Mesendoderm (in vitro differentiated cells): ENCODE measurements at places on chromosomes 5 and 9.

- DNase-seq: no peak
These were observed 108.7 kb downstream of the TRIM32 start for GRCh38 chr9:116795821-116796220.

DNA sequence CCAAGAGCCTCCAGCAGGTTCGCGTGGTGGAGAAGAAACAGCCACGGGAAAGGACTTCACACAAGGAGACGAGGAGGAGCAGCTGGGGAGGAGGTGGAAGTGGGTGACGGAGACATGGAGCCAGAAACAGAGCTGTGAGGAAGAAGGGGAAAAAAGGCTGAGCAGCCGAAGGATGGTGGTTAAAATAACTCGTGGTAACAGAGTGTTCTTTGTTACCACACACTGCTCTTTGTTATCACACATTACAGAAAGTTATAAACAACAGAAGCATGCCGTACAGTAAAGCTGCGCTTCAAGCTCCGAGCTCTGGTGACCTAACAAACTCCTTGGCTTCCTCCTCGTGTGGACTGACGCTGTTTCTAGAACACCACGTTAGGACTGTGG lies 215.4 kb downstream of the GLIS3 start:
- no peak for DNase-seq

- no peak for DNase-seq
These were observed 150.1 kb upstream of the STK32A start for GRCh38 chr5:147084702-147085101.

- DNase-seq: no peak
These were observed 494.8 kb downstream of the MAT2B start for GRCh38 chr5:164000241-164000640.

- DNase-seq: no peak
These were observed 1.1 kb downstream of the BRINP1 start for GRCh38 chr9:119368179-119368578.

DNA sequence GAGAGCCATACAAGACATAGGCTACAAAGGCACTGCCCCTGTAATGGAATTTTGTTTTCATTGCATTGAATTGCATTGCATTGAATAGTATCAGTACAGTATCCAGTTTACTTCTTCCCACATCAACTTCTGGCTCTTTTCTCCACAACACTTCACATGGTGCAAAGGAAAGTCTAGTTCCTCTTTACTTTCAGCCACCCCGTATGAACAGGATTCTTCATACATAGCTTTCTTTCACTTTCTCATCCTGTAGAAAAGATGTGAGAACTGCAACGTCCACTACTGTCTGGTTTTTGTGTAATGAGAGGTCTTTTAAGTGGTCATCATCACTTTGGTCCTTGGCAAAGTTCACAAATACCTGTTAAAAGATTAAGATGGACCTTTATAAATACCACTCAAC lies 20.2 kb downstream of the NIPSNAP3B start:
- DNase-seq: no peak

GRCh38 chr5:120327180-120327579 lies 136.9 kb upstream of the PRR16 start:
- DNase-seq: no peak
